ENCODE measurements at places on chromosomes 5 and 9. TPM values are rescaled to one million over a fixed set of nuclear protein-coding genes. Genes with fewer than 3 reads are reported as not detected.

GRCh38 chr9:126377536-126377935, 50.9 kb downstream of the MVB12B start:
- DNase-seq, result no peak

- DNase-seq, result peak; percentile 15
Measured at GRCh38 chr9:71004196-71004595, 117.2 kb downstream of the TRPM3 start.

- no peak for DNase-seq
Measured at GRCh38 chr5:14216372-14216771, 73.2 kb downstream of the TRIO start.

- no peak for DNase-seq
Measured at GRCh38 chr9:127126971-127127370, 4.5 kb upstream of the ANGPTL2 start.

DNA sequence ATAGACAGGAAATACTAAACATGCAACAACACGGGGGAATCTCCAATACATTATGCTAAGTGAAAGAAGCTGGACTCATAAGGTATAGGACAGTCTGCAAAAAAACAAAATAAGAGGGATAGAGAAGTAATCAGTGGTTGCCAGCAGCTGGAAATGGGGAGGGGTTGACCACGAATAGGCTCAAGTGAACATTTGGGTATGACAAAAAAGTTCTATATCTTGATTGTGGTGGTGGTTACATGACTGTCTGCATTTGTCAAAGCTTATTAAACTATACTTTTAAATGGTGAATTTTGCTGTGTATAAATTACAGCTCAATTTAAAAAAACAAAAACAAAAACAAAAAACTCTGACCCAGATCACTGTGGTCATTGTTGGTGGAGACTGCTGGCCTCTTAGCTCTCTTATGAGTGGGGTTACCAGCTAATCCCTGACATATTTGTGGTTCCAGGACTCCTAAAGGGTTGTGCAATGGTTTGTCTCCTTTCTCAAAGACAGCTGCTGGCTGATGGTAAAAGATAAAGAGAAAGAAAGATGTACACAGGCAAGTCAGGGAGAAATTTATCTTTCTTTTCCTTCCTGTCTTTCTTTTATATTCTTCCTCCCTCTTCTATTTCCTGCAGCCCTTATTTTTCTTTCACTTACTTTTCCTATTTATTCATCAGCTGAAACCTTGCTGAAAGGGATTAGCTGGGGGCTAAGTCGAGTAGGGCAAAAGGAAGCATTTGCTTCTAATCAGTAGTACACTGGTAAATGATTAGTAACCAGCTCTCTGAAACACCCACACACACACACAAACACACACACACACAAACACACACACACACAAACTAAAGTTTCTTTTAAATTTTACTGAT, 42.6 kb upstream of the APC start:
- DNase-seq, result no peak

DNA sequence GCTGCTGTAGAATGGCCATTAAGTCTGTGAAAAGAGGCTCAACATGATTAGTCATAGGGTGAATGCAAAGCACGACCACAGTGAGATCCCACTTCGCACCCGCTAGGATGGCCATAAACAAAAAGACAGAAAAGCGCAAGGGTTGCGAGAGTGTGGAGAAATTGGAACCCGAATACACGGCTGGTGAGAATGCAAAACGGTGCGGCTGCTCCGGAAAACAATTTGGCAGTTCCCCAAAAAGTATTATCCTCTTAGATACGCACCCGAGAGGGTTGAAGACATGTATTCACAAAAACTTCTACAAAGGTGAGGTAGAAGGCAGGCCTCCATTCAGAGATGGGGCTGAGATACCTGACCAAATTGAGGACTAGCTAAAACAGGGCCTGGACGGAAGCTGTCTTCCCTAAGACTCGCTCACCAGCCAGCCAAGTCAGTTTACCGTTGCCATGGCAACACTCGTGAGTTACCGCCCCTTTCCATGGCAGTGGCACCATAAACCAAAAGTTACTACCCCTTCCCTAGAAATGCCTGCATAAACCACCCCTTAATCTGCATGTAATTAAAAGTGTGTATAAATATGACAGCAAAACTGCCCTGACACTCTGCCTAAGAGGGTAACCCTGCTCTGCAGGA, 726 bp upstream of the PSMB7 start:
- no peak for DNase-seq

GRCh38 chr5:37837414-37838032, 2.3 kb downstream of the GDNF start:
- peak; percentile 86 for DNase-seq

DNA sequence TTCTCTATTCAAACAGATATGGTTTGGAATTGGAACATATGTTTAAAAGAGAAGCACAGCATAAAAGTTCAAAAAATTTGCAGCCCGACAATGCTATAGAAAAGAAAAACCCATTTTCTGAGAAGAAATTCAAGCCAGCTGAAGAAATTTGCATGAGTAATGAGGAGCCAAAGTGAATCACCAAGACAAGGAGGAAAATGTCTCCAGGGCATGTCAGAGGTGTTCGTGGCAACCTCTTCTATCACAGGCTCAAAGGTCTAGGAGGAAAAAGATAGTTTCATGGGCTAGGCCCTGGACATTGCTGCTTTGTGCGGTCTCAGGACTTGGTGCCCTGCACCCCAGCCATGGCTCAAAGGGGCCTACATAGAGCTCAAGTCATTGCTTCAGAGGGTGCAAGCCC, 134.8 kb upstream of the ADAMTS16 start:
- DNase-seq, result no peak

DNA sequence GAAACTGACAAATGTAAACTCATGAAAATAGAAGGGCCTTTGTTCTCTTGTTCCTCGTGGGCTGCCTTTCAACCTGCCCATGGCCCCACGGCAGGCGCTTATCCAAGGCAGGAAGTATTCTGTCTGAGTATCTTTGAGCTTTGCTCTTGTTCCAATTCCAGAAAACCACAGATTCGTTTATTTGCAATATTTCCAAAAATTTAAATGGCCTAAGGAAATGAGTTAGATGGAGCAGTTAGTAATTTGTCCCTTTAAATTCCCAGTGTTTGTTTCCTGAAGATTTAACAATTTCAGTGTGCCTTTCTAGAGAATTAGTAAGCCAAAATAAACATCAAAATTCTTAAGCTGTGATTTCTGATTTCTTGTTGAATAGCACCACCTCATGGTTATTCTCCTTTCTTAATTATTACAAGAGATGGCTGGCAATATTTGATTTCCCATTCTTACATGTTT, 299.4 kb upstream of the RASA1 start:
- DNase-seq, result peak; percentile 62

Gene GRXCR2
- total RNA-seq, result not detected

Gene ZNG1E
- total RNA-seq, result 93.6 TPM

Gene LCN1
- not detected for total RNA-seq

Gene TRPM6
- 0.11 TPM for total RNA-seq

Gene PCDHGA3
- 0.57 TPM for total RNA-seq

Gene CACFD1
- total RNA-seq, result 2.6 TPM

Gene ZNF366
- total RNA-seq, result not detected

Gene OR1J4
- not detected for total RNA-seq
